ENCODE measurements at places on chromosomes 12 and 14.
A peak's percentile ranks its signal among the peaks of the same experiment; 100 is the strongest.

DNA sequence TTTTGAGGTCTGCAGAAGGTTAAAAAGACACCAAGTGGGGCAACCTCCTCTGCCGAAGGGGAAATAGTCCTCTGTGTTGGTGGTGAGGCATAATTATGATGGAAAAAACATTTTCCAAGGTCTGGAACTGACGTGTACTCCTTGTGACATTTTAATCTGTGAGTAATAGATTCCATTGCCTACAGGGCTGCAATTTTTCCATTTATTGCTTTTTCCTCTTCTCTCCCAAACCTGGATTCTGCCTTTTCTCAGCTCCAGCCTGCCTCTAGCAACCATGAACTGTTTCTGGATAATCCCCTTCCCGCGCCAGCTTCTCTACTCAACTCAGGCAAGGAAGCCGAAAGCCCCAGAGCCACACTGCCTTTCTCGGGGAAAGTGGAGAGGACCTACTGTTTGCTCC, 230.1 kb upstream of the PLXNC1 start:
- peak; percentile 76 for DNase-seq

GRCh38 chr14:103627073-103628025, 1.7 kb upstream of the KLC1 start:
- no peak for DNase-seq

- DNase-seq: no peak
Measured at GRCh38 chr12:118219106-118219505, 83.2 kb downstream of the PEBP1 start.

- peak; percentile 56 for DNase-seq
Measured at GRCh38 chr14:51328064-51328771, 88.2 kb downstream of the TMX1 start.

DNA sequence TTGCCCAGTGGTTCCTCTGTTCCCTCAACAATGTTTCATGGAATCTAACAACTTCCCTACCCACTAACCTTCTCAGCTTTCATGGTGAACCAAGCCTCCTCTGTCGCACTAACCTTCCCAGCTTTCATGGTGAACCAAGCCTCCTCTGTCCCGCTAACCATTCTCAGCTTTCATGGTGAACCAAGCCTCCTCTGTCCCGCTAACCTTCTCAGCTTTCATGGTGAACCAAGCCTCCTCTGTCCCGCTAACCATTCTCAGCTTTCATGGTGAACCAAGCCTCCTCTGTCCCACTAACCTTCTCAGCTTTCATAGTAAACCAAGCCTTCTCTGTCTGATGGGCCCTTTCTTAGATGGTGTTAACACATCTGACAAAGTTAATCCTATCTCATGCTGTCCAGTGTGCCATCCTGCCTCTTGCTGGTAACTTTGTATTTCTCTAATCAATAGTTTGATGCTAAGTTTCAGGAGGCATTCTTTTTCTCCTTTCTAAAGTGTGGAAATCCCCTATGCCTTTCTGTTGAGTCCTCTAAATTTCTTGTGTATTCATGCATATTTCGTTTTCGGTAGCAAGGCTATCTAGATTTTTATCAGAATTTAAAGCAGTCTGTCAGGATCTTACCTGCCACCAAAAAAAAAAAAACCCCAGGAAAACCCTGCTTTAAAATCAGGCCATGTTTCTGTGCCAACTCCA, 26.8 kb upstream of the KCNK13 start:
- no peak for DNase-seq

DNA sequence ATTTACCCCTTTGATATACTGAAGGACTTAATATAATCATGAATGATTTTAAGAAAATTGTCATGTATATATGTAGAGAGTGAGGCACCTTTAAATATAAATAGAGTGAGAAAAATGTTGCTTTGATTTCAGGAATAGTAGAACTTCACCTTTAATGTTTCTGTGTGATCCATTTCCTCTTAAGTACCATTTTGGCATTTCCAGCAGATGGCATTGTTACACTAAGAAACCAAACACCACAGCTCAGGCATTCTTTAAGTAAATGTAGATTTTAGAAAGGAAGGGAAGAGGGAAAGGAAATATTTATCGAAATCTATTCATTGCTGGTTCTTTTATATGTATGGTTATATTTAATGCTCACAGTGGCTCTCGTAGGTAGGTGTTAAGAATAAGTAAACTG, 556.7 kb upstream of the FBXO33 start:
- DNase-seq: no peak

GRCh38 chr12:116152268-116152667, 125.2 kb downstream of the MED13L start:
- peak; percentile 87 for DNase-seq

DNA sequence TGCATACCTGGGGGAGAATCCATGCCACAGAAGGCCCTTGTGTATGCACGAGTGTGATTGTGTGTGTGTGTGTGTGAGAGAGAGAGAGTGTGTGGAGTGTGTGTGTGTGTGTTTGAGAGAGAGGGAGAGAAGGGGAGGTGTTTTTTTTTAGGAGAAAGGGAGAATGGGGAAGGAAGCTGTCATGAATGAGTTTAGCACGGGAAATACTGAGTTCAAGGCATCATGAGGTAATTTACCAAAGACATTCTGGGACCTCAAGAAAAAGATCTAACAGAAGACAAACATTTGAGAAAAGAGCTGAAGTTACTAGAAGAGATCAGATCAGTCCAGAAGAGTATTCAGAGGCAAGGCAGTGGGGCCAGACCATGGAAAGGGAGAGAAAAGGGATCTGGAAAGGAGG, 157.1 kb downstream of the TTC7B start:
- no peak for DNase-seq

DNA sequence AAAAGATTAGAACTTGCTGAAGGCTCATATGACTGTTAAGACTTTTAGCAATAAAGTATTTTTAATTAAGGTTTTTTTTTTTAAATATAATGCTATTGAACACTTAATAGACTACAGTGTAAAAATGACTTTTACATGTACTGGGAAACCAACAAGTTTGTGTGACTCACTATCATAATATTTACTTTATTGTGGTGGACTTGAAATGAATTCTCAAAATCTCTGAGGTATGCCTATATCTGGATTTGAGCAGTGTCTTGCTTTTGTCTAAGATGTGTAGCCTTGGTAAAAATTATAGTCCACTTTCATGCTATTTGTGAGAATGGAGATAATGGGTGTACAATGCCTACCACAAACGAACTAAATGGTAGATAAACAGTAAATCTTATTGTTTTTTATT, 33.9 kb upstream of the NAV3 start:
- DNase-seq: peak; percentile 18

DNA sequence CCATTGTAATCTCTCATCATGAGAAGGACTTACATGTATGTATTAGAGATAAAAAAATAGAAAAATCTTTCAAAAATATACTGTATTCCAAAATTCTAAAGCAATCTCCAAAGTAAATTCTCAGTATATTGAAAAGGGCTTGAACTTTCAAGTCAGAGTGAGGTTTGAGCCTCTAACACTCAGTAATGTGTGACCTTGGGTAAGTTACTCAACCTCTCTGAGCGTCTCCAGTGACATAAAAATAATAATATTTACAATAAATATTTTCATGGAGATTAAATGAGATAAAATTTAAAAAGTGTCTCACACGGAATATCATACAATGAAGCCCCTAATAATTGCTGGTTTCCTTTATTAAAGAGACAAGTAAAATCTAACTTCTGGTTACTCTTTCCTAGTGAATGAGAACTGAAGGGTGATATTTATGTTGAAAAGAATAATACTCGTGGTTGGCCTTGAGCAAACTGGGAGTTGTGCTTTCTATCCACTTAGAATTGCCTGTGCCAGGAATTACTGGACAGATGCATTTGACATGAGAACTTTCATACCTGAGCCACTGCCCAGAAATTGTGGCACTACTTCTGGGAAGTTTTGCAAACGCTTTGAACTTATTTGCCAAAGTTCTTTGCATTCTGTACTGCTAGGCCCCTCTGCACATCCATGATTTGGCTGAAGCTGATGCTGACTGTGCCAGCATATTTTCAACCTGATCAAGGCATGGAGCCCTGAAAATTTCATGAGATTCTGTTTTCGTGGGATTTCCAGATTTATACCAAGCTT, 933.7 kb downstream of the GALC start:
- DNase-seq: no peak

GRCh38 chr14:75456997-75457335, 29.1 kb downstream of the JDP2 start:
- DNase-seq: no peak

DNA sequence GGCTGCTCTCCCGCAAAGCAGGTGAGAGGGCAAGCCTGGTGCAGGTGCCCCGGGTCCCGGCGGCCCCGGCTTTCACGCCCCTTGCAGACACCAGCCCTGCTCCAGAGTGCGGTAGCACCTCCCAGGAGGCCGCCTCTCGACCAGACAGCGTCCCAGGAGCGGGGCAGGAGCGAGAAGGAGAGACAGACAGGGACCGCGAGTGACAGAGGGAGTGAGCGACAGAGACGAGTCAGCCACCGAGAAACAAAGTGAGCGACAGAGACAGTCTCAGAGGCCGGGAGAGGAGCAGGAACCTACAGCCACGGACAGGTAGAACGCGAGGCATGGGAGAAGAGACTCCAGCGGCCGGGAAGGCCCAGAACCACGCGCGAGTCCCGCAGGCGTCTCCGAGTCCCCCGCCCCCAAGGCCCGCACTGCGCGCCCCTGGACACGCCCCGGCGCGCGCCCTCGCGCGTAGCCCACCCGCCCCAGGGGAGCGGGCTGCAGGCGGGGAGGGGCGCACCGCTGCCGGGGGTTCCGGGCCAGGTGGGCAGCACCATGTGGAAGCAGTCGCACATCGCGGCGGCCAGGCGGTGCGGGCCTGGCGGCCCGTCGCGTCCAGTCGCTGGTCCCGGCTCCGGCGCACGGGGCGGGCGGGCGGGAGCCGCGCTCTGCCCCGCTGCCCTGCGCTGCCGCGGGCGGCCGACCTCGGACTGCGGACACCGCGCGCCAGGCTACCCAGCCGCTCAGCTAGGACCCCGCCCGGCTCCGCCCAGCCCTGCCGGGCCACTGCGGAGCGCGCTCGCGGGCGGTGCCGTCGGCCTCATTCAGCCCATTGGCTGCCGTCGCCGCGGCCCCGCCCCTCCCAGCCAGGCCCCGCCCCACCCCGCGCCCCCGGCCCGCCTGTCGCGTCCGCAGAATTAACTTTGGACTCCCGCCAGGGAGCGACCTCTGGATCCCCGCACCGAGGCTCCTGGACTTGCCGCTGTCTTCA, at the start of gene AHNAK2:
TSS of gene AHNAK2 (minus strand) at position 694 of the 973 bp plus-strand sequence. CDS start at position 557, 137 bp downstream.
- DNase-seq: peak; percentile 81

DNA sequence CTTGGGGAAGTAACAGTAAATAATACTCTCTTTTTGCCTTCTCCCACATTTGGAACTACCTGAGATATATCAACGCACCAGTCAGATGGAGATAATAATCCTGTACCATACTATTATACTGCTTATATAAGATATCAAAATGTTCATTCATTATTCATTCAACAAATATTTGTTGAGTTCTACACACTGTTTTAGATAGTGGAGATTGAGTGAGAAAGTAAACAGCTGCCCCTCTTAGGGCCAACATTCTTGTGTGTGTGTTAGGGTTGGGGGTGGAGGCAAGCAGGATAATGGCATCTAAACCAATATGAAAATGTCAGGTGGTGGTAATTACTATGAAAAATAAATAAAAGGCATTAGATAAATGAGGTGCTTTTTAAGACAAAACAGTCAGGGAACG, 14.0 kb downstream of the MIS18BP1 start:
- no peak for DNase-seq

GRCh38 chr12:64598831-64599230, 11.5 kb upstream of the RASSF3 start:
- no peak for DNase-seq

- DNase-seq: peak; percentile 60
Measured at GRCh38 chr12:108302403-108303311, 36.5 kb downstream of the CMKLR1 start.

DNA sequence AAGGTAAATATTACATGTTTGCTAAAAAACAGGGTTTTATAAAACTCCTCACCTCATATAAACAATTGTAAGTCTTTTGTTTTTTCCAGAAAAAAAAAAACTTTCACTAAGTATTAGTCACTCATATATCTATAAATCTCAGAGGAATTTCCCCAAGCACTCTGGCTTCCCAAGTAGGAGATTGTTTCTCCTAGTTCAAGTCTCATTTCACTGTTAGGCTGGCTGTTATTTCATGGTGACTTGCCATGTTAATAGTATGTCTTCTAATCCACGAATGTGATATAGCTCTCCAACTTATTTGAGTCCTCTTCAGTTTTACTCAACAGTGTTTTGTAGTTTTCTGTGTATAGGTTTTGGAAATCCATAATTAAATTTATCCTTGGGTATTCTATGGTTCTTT, 61.6 kb downstream of the CAPZA3 start:
- DNase-seq: peak; percentile 43

DNA sequence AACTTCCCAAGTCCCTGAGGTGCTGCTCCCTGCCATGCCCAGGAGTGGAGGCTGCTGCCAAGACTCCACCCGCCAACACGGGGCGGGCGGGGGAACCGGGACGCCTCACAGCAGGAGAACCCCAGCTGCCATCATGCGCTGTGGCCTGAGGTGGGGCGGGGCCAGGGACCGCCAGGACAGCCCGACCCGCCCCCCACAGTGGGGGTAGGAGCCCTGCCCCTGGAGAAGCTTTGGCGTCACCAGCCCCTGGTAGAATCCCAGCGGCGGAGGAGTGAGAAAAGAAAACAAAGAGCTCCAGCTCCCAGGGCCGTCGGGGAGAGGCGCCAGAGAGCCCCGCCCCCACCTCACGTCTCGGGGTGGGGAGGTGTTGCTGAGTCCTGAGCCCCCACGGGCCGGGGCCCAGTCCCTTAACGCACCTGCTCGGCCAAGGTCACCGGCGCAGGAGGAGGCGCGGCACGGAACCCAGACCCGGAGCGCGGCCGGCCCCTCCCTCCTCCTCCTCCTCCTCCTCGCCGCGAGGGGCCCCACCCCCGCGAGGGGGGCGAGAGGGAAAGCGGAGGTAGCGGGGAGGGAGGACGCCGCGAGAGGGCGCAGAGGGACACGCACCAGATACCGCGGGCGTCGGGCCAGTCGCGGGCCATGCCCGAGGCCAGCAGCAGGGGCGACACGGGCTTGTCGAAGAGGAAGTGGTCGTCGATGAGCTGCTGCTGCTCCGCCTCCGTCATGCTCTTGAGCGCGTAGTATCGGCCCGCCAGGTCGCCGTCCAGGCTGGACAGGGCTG, 1.8 kb downstream of the CKB start:
- DNase-seq: peak; percentile 72

DNA sequence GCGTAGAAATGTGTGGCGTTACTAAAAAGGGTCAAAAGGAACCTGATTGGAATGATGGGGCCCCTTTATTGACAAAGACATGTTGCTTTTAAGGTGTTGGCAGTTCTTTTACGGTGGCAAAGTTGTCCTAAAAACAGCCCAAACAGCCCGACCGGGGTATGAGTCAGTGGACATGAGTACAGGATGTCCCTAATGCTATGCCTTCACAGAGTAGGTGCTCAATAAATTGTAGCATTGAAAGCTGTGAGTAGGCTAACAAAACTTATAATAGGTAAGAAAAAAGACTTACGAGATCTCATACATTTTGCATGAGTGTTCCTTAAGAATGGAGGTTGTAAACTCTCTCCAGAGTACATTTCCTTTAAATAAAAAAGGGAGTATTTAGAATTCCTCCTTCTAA, 2.6 kb downstream of the ELK3 start:
- DNase-seq: peak; percentile 53

- no peak for DNase-seq
Measured at GRCh38 chr12:55850401-55850800, 7.7 kb upstream of the MMP19 start.

Measured in EL (cell line).